A549 treated with CpdA at 1 μM for 4 hours (cell line): ENCODE measurements at places on chromosomes 6 and 20. TPM values are rescaled to one million over a fixed set of nuclear protein-coding genes. Genes with fewer than 3 reads are reported as not detected.

Gene RBPJL
- total RNA-seq, result not detected in 5 replicates

Gene ZC2HC1B
- not detected in 5 replicates for total RNA-seq

Gene DNMT3B
- total RNA-seq, result 3.9 to 5.2 TPM (median 4.6 TPM) in 5 replicates

Gene STK35
- total RNA-seq, result 11.5 to 14.6 TPM (median 13.5 TPM) in 5 replicates

Gene CGA
- 0.08 to 0.15 TPM in 2 of 5 replicates, not detected in the others for total RNA-seq

Gene TSBP1
- total RNA-seq, result not detected in 5 replicates

Gene PGC
- not detected in 5 replicates for total RNA-seq

Gene HSPA1B
- total RNA-seq, result 167 to 379 TPM (median 289 TPM) in 5 replicates

Gene ARMC2
- 1.4 to 2.3 TPM (median 1.9 TPM) in 5 replicates for total RNA-seq

Gene HBS1L
- 28.9 to 40.4 TPM (median 32.3 TPM) in 5 replicates for total RNA-seq

Gene LY6G6F
- not detected in 5 replicates for total RNA-seq

Gene NRSN2
- total RNA-seq, result 56.4 to 63.1 TPM (median 60.3 TPM) in 5 replicates

Gene WFDC8
- not detected in 5 replicates for total RNA-seq

Gene FRS3
- 2.0 to 2.9 TPM (median 2.4 TPM) in 5 replicates for total RNA-seq

Gene GSTA2
- total RNA-seq, result not detected in 5 replicates
